ENCODE measurements at places on chromosomes 1 and 21.

DNA sequence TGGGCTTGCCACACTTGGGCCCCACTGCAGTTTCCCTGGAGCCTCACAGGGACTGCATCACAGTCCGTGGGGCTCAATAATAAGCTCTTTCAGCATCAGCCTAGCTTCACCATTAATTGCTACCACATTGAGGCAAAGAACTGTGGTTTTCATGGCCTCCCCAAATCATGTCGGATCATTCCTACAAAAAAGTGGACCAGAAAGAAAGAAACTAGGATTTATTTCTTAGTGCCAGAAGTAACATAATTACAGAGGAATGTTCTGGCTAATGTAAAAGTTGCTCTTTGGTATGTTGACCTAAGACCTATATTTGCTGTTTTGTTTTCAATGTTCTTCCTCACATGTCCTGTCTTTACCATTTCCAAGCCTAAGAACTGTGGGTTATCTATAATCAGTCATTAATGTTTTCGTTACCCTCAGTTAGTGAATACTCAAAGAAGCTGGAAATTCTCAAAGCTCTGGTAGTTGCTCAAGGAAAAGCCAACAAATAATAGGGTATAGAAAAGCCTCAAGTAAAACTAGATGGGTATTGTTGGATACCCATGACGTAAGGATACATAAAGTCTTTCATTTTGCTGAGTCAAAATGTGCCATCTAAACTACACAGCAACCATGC lies 173.9 kb downstream of the LTN1 start:
- no peak for DNase-seq

DNA sequence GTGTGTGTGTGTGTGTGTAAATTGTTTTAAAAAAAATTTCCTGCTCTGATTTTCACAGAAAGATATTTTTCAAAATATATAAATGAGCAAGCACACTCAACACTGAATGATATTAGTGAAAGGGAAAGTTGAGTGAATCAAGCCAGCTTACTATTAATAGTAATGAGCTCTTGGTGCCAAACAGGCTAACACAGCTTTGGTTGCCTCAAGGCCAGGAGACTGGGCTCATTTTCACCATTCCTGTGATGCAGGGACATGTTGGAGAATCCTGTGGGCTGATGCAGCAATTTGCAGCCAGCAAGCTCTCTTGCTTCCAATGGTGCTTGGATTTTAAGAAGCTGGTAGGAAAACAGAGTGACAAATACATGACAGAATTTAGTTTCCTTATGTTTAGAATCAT lies 30.2 kb downstream of the PLA2G4A start:
- no peak for DNase-seq

DNA sequence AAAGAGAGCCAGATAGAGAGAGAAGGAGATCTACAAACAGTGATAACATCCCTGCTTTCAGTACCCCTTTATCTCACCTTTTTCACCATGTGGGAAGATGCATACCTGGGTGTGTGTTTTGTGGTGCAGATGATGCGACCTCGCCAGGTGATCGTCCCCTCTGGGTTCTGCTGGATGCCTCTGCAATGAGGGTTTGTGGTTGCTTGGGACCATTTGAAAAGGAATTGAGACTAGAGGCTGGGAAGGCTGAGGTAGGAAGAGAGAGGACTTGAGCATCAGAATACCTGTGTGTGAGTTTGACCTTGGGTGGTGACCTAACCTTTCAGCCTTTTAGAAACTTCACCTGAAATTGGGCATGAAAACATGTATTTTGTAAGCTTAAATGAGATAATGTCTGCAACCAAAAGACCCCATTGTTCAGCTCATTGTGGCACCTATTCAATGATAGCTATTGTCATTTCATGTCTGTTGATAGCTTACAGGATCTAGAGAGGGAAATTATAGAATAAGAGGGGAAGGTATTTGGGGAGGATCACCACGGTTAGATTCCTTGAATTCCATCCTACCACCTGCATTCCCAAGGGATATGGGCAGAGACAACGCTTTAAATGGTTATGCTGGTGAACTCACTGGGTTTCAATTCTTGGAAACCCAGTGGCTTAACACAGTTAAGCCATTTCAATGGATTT lies 125.7 kb downstream of the IGSF21 start:
- no peak for DNase-seq

DNA sequence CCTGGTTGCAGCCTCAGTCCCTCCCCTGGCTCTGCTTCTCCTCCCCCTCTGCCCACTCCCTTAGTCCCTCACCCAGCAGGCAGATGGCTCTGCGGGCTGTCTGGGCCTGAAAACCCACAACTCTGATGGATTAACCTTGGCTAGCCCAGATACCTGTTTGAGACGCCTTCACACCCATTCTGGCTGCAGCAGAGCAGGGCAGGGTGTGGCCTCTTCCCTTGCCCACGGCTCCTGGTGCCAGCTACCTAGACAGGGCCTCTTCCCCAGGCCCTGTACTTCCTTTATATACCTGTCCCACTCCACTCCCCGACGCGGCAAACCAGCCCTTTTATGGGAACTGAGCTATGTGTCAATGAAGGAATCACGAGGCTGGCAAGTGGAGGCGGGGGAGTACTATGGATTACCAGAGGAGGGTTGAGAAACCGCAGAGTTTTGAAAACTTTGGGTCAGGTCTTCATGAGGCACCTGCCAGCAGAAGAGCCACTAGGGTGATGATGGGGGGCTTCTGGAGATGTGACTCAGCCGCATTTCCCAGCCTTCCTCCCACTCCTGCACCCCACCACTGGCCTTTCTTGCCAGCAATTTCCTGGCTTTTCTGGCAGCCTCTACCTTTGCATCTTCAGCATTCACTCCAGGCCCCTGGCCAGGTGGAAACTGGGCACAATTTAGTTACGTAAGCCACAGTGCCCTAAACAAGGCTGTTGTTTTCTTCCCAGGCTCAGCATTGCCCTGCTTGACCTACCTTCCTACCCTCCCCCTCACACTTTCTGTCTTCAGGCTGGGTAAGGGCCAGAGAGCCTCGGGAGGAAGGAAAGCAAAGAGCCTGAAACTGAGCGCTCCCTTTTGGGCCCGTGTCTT lies at the start of gene CHI3L1:
Gene CHI3L1 (minus strand): TSS at position 259 of the 858 bp plus-strand sequence. CDS start 81 bp downstream, at position 178.
- no peak for DNase-seq

GRCh38 chr1:179231923-179232322 lies 2.4 kb upstream of the ABL2 start:
- no peak for DNase-seq

- no peak for DNase-seq
These were observed 74.5 kb downstream of the NID1 start for GRCh38 chr1:235990330-235990795.

GRCh38 chr1:160570840-160571239 lies 8.5 kb downstream of the CD84 start:
- DNase-seq, result no peak

DNA sequence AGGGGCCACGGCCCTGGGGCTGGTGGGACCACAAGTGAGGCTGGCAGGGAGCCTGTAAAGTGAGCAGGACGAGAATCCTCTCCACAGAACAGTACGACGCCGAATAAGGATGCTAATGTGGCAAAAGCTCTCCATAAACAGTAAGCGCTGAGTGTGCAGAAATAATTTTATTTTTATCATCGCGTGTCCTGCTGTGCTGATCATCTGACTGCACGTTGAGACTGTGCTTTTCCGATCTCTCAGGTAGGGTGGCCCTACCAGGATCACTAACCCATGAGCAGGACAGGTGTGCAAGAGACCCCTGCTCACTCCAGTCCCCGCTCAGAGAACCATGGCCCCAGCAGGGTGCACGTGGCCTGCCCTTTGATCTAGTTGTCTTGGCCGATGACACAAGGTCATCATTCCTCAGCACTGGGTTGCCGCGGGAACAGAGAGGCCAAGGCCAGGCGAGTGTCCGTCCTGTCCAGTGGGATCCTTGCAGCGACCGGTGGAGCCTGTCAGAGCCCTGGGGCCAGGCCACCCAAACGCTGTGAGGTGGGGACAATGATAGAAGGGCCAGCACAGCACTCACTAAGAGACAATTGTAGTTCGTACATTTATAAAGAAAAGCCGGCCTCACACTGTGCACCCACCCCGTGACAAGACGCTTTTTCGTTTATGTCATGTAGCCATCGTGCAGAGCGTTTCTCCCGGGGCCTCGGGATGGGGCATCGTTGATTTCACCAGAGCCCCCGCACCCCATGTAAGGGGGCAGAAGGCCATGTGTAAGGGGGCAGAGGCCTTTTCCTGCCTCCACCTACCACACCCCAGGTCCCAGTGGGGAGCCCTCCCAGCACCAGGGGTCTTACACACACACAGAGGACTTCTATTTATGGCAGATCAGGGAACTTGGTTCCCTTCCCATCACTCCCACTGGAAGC lies 52.7 kb upstream of the ADARB1 start:
- DNase-seq, result no peak

DNA sequence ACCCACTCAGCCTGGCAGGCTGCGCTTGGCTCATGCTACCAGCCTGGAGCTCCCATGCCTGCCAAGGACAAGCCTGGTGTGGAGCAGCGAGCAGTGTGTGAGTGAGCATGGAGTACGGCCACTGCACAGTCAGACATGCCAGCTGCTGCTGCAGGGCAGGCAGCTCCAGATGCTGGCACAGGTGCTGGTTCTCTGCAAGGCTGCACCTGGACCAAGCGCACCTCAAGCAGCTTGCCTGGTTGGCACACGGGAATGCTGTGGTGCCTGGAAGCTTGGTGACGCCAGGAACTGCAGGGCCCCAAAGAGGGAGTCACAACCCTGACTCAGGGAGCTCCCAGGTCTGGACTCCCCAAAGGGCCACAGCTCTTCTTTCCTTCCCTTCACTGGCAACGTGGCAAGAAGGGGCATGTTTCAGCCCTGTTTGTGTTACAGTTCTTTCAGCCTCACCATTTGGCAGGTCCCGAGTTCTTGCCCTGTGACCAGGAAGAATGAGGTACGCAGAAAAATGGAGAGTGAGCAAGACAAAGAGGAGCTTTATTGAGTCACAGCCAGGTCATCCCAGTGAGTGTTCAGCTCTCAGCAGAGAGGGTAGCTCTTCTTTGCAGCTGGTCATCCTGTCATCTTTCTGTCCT lies 26.1 kb downstream of the ACOT7 start:
- no peak for DNase-seq

DNA sequence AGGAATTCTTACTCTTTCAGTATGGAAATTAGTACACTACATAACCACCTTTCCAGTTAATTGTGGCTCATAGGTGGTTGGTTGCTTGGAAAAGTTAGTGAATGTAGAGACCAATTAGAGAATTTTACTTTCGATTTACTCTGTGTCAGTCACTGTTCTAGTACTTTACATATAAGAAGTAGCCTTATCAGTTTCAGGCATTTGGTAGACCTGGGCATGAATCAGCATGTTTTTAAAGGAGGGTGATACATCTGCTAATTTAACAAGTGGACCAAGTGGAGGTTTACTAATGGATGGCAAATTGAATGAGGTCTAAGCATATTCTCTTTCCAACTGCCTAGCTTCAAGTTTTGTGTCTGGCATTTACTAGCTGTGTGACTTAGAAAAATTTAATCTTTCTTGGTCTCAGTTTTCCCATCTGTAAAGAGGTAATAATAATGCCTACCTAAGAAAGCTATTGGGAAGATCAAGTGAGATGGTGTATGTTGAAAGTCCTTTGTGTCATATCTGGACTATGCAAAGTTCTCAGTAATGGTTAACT lies 1158.6 kb downstream of the PLA2G4A start:
- no peak for DNase-seq

DNA sequence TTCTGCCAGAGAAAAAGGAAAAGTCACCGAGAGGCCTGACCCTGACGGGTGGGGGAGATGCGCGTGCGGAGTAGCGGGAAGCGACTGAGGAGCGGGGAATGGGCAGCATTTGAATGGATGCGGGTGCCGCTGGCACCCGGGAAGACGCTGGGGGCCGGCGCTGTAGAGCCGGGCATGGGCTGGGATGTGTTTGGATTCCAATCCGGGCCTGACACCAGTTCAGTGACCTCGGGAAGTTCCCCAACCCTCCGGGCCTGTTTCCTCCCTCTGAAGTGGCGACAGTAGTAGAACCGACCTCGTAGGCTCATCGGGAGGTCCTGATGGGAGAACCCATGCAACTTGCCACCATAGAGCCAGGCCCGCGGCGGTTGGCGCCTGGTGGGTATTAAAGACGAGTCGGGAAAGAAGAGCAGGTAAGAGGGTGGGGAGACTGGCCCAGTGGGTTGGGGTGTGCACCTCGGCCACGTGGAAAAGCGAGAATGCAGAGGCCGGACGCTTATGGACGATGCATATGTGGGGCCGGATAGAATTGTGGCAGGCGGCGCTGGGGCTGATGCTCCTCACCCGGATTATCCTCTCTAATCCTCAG lies 642 bp upstream of the SLC16A1 start:
- DNase-seq, result no peak

DNA sequence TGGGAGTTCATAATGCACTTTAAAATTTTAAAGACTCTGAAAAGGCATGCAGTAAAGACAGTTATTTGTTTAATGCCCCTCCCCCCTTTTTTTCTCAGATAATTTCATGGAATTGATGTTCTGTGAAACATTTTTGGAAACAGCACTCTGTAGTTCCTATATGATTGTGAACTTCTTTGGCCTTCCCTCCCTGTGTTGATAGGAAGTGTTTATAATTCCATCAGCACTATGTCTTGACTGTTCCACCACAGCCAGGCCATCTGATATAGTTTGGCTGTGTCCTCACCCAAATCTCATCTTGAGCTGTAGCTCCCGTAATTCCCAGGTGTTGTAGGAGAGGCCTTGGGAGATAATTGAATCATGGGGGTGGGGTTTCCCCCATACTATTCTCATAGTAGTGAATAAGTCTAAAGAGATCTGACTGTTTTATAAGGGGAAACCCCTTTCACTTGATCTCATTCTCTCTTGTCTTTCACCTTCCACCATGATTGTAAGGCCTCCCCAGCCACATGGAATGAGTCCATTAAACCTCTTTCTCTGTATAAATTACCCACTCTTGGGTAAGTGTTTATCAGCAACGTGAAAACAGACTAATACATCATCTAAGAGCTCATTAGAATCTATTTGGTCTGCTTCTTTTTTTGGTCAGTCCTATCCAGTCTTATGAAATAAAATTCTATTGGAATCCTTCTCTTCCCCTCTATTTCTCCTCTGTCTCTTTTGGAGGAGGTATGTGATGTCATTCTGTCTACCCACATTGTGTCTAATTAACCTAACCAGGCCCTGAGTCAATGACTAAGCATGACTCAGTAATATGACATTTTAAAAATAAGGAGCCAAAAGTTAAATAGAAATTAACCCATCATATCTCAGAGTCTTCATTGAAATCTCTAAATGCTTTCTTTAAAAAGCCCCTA lies 8.9 kb downstream of the CCDC185 start:
- no peak for DNase-seq

DNA sequence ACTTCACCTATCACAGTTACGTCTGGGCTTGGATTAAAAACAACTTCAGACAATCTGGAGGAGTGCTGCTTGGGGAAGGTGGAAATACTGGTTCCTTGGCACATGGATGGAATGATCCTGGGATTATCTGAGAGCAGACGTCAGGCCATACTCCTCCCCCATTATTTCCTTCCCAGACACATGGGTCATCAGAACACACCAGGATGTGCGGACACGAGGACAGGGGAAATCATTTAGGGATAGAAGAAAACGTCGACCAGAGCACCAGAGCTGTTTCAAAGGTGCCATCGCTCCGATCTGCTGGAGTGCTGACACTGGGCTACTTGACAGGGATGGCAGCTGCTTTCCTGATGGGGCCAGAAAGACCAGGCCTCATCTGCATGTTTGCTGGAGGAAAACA lies 31.8 kb upstream of the ANGPTL7 start:
- DNase-seq, result no peak

- no peak for DNase-seq
These were observed at the start of gene OBSCN for GRCh38 chr1:228207851-228208821. Gene OBSCN, plus strand, starts transcription at chr1:228208044. Its CDS starts 3,740 bp downstream, at chr1:228211784.

GRCh38 chr21:25934771-25935224 lies 200.0 kb downstream of the GABPA start:
- no peak for DNase-seq
